AML-193 (cell line): ENCODE measurements at places on chromosomes 2 and 18.
A peak's percentile ranks its signal among the peaks of the same experiment; 100 is the strongest.

GRCh38 chr18:67363694-67364093 is 152.8 kb downstream of the DSEL start:
- no peak for DNase-seq

- DNase-seq = no peak
These were observed 218.1 kb upstream of the RASGRP3 start for GRCh38 chr2:33258387-33258786.

DNA sequence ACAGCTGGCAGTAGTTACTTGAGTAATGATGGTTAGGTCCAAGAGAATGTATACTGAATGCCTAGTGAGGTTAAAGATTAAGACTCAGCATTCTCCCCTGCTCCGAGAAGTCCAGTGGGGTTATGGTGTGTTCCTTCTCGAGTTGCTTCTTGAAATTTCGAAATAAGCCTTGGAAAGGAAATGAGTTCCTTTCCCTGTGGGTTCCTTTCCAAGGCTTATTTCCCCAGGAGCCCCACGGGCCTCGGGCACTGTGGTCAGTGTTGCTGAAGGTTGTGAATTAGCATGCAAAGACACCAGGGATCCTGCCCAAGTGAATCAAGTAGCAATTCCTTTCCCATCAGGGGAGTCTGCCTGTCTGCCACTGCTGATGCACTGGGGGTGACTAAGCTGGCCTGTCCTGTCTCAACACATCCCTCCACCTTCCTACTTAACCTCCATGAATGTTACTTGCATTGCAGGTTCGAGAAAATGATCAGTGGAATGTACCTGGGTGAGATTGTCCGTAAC is 53.6 kb downstream of the HK2 start:
- DNase-seq = no peak

- no peak for DNase-seq
These were observed 59.1 kb upstream of the TXNDC2 start for GRCh38 chr18:9826685-9827084.

- no peak for DNase-seq
These were observed 3.7 kb downstream of the MALT1 start for GRCh38 chr18:58674863-58675472.

GRCh38 chr2:47295981-47296635 is 106.8 kb upstream of the MSH2 start:
- DNase-seq = no peak

- DNase-seq = peak; percentile 28
These were observed 12.0 kb upstream of the RAB31 start for GRCh38 chr18:9696112-9696511.

GRCh38 chr2:114007436-114007835 is 117.5 kb downstream of the ACTR3 start:
- DNase-seq = no peak

GRCh38 chr2:8300905-8301304 is 381.0 kb upstream of the ID2 start:
- DNase-seq = no peak

DNA sequence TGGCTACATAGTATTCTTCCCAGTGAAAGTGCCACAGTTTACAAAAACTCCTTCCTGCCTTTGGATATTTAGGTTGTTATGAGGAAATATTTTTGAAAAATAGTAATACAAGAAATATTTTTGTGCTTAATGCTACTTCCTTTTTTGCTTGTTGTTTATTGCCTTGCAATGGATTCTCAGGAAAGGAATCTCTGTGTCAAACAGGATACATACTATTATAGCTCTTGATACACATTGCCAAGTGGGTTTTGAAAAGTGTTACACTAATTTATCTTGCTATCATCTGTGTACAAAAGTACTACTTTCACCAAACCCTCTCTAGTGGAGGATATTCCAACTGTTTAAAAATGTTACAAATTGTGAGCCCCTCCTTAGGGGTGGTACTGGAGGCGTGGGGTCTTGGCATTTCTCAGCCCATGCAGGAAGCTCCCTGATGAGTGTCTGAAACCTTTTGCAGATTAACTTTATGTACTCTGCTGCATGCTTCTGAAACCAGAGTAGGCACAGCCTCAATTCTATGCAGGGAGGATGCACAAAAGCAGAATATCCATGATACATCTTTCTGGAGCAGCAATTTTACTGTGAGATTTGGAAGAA is 54.5 kb downstream of the EVA1A start:
- DNase-seq = no peak

- no peak for DNase-seq
These were observed 14.7 kb downstream of the MAP3K20 start for GRCh38 chr2:173090276-173090877.

GRCh38 chr18:77065221-77065981 is 67.2 kb downstream of the MBP start:
- DNase-seq = peak; percentile 96

GRCh38 chr2:85986121-85986520 is 97.3 kb upstream of the ST3GAL5 start:
- no peak for DNase-seq

- DNase-seq = peak; percentile 37
These were observed 1.5 kb downstream of the ARL5A start for GRCh38 chr2:151826737-151827157.

GRCh38 chr2:222074674-222075073 is 224.1 kb downstream of the PAX3 start:
- no peak for DNase-seq

DNA sequence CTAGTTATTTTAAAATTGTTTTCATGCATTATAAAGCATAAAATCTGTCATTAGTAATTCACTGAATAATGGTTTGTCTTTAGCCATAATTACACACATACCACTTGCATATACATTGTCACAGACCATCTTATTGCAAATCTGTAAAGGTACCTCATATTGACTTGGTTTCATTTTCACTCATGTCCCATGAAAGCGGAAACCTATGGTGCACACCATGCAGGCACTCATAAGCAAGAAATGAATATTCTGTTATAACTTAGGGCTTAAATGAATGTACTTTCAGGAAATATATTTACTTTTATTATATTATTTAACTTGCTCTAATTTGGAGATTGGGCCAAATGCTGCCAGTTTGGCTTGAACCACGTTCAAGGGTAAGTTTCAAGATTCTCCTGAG is 29.2 kb upstream of the STK17B start:
- no peak for DNase-seq

- DNase-seq = no peak
These were observed 56.5 kb upstream of the PXDN start for GRCh38 chr2:1800716-1801388.

DNA sequence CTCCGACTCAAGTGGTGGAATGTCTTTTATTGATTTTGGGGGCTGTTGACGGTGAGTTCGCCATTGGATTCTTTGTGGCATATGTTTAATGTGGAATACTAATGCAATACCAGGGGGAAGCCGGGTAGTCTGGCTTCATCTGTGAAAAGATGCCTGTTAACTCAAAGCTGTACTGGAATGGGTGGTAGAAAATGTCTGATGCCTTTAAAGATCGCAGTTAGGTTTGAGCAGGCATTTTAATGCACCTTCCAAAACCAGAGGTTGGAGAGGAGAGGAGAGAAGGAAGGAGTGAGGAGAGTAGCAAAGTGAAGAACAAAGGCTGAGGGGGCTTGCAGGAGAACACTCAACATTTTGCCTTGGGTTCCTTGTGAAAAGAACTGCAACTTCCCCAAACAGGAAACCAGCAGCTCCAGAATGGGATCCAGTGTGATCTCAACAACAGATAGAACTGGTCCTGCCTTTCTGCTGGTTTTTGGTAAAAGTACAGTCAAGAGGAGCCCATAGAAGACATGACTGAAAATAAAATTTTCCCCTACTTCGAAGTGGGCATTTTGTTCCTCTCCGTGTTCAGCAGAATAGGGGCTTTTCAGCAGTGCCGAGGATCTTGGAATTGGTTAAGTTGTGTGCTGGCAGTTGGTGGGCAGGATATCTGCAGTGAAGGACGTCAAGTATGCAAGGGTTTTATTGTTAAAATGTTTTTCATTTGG is 1.5 kb downstream of the ZNF532 start:
- DNase-seq = no peak

- peak; percentile 96 for DNase-seq
These were observed 101.7 kb upstream of the RBBP8 start for GRCh38 chr18:22831441-22831904.

DNA sequence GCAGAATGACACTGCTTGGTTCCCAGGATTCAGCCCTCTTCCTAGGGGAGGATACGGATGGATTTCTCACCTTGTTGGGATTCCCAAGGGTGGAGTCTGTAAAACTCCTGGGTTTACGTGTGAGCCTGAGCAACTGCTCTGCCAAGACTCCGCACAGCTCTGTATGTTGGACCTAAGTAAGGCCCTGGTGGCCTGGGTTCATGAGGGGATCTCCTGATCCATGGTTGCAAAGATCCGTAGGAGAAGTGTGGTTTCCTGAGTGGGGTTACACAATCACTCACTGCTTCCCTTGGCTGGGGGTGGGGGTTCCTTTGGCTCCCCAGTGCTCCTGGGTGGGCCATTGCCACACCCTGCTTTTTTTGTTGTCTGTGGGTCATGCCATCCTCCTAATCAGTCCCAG is 37.7 kb downstream of the ANKRD12 start:
- peak; percentile 45 for DNase-seq

DNA sequence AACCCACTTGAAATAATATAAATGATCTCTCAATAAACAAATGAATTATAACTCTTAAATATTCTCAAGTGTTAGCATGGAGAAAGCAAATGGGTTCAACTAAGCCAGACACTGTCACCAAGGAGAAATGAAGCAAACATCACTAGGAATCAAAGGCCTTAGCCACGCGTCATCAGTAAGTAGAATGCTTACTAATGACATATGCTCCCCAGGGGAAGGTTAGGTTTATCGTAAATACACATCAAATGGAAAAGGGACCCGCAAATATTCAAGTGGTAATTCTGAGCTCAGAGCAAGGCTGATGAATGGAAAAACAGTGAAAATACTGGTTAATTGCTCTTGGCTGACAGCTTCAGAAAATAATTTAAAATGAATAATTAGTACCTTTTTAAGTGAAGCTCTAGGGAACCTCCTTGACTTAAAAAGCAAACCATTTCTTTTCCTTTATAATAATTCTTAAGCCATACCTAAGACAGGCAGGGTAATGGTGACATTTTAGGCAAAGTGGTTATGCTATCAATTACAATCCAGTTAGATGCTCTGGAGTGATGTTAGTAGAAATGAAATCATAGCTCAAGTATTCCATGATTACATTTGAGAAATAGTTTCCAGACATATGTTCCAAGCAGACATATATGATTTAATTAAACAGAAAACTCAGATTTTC is 101.5 kb downstream of the ALPK2 start:
- DNase-seq = no peak

GRCh38 chr2:118309946-118310680 is 221.8 kb downstream of the INSIG2 start:
- DNase-seq = no peak

- DNase-seq = no peak
These were observed 1109.3 kb downstream of the TSN start for GRCh38 chr2:122864728-122865127.

- DNase-seq = no peak
These were observed 12.0 kb upstream of the MBP start for GRCh38 chr18:77144451-77145118.

GRCh38 chr18:29377346-29377745 is 1200.4 kb upstream of the CDH2 start:
- no peak for DNase-seq

DNA sequence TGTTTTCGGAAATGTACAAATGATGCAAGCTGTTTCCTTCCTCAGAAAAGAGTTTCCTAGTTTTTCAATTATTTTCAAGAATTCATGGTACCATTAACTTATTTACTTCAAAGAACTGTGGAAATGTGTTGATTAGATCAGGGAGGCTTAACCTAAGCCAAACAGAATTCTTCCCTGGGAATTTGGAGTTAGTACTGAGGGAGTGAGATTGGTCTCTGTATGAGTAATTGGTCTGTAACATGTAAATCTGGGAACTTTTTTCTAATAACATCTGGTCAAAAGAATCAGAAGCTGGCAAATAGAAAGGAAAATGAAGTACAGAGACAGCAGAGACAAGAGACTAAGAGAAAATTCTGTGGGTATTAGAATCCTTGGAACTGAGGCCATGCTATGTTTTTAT is 145.8 kb downstream of the BABAM2 start:
- DNase-seq = no peak

- no peak for DNase-seq
These were observed 7.2 kb downstream of the TMEM37 start for GRCh38 chr2:119438726-119439284.

DNA sequence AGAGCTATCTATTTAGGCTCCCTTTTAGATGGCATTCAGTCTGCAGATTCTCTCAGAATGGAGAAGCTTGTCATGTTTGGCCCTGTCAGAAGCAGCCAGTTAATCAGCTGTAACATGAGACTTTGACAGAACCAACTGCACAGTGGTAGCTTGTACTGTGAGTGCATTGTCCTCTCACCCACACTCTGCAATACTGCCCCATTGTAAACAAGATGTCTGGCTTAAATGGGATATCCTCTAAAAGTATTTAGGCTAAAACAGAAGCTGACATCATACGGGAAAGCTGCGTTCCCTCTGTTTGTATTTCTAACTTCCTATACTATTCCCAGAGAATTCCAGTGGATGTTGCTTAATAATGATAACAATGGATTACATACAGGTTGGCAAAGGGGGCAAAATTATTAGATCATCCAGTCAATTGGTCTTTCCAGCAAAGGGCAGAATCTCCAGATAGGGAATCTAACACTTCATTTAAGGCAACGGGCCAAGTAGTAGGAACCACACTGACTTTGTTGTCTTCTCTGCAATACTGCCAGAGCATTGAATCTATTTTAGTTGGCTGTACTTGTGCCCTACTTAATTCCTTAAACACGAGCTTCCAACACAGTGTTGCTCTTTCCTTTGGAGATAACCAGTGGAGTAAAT is 15.4 kb upstream of the STAT4 start:
- no peak for DNase-seq

DNA sequence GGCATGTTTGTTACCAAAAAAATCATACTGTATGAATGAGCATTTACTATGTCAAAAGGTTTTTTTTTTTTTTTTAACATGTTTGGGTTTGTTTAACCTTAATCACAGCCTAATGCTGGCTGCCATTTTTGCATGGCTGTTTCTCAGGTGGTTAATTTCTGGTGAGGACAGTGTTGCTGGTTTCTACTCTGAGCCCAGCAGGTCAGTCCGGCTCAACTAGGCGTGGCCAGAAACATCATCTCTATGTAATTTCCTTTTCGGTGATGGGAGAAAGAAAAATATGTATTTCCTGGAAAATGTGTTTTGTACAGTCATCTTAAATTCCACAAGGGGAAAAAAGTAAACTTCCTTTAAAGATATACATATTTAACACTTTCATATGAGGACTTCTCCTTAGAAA is 24.9 kb upstream of the BZW1 start:
- no peak for DNase-seq

DNA sequence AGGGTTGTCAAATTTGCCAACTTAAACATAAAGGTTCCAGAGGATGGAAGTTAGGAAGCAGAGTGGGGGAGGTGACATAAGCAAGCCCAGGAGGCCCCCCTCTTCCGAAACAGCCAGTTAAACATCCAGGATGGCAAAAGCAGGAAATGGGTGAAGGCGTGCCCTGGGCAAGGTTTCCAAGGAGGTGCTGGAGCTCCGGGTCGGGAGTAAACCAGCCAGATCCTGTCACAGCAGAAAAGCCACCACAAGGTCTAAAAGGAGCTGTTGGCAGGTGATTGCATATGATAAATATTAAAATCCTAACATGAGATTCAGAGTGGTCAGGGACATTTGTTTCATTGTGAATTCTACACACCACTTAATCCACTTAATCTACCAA is 572.2 kb upstream of the SALL3 start:
- no peak for DNase-seq

GRCh38 chr2:129009555-129010146 is 691.0 kb upstream of the HS6ST1 start:
- DNase-seq = no peak
